SIG-M5 (cell line): ENCODE measurements at places on chromosomes 2 and 18.

- no peak for DNase-seq
Observed at GRCh38 chr2:235026649-235027557, 75.1 kb downstream of the SH3BP4 start.

GRCh38 chr2:216635171-216635570, 2.0 kb downstream of the IGFBP2 start:
- DNase-seq: no peak

GRCh38 chr2:118032169-118033013, 18.5 kb upstream of the CCDC93 start:
- no peak for DNase-seq

GRCh38 chr18:67731851-67732250, 215.3 kb upstream of the DSEL start:
- no peak for DNase-seq

GRCh38 chr2:191560411-191560980, 117.4 kb upstream of the NABP1 start:
- no peak for DNase-seq

GRCh38 chr2:226414335-226414734, 385.3 kb downstream of the IRS1 start:
- DNase-seq: no peak

- no peak for DNase-seq
Observed at GRCh38 chr2:167706800-167707199, 540.6 kb downstream of the STK39 start.

- no peak for DNase-seq
Observed at GRCh38 chr18:22193466-22193865, 24.1 kb downstream of the GATA6 start.

- no peak for DNase-seq
Observed at GRCh38 chr2:220670511-220670910, 901.6 kb downstream of the EPHA4 start.

- no peak for DNase-seq
Observed at GRCh38 chr2:104889960-104890684, 36.2 kb downstream of the POU3F3 start.

GRCh38 chr2:236044191-236044590, 124.0 kb downstream of the GBX2 start:
- no peak for DNase-seq

- no peak for DNase-seq
Observed at GRCh38 chr2:159445307-159445706, 158.8 kb upstream of the WDSUB1 start.

DNA sequence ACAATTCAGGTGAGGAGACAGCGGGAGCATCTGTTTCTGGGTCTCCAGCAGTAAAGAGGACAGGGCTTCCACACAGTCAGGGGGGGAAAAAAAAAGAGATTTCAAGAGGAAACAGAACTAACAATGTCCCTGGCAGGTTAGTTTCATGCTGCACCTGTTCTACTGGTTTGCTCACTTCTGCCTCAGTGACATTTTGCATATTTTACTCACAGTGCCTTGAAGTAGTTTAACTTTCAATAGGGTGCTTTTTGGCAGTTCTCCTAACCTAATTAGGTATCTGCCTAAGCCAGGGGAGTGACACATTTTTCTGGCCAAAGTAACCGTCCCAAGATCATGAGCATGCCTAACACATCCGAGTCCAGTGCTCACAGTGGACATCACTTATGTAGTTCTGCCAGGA, 109.0 kb upstream of the ALK start:
- DNase-seq: no peak

GRCh38 chr2:36516136-36516870, 81.7 kb downstream of the FEZ2 start:
- no peak for DNase-seq

- DNase-seq: no peak
Observed at GRCh38 chr2:139773720-139774277, 993.6 kb upstream of the NXPH2 start.

- no peak for DNase-seq
Observed at GRCh38 chr2:66429693-66430504, 5.0 kb upstream of the MEIS1 start.

- DNase-seq: no peak
Observed at GRCh38 chr18:54675076-54675475, 84.0 kb downstream of the DYNAP start.

- DNase-seq: no peak
Observed at GRCh38 chr2:174444761-174445160, 42.1 kb downstream of the GPR155 start.
